Stimulated activated CD4-positive, alpha-beta T cell treated with anti-CD3 and anti-CD28 coated beads, Interleukin-4, amount 100 ng/mL, for 24 hours (primary cell): ENCODE measurements at places on chromosomes 2 and 18.

- no peak for DNase-seq
Measured at GRCh38 chr2:223043164-223043941, 8.6 kb upstream of the KCNE4 start.

DNA sequence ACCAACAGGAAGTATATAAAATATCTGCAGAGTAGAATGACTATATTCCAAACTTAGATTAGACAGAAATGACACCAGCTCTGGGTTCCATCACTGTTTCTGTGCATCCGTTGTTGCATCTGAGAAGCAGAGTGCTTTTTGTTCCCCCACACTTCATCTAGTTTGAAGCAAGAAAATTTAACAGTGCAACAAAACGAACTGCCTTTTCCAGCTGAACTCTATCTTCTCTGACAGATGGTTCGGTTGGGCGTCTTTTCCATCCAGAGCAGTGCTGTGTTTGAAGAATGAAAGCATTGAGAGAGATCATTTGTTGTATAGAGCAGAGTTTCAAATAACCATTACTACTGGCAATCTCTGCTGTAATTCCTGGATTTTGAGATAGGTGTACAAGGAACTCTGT lies 757.5 kb downstream of the DPP10 start:
- DNase-seq = no peak

DNA sequence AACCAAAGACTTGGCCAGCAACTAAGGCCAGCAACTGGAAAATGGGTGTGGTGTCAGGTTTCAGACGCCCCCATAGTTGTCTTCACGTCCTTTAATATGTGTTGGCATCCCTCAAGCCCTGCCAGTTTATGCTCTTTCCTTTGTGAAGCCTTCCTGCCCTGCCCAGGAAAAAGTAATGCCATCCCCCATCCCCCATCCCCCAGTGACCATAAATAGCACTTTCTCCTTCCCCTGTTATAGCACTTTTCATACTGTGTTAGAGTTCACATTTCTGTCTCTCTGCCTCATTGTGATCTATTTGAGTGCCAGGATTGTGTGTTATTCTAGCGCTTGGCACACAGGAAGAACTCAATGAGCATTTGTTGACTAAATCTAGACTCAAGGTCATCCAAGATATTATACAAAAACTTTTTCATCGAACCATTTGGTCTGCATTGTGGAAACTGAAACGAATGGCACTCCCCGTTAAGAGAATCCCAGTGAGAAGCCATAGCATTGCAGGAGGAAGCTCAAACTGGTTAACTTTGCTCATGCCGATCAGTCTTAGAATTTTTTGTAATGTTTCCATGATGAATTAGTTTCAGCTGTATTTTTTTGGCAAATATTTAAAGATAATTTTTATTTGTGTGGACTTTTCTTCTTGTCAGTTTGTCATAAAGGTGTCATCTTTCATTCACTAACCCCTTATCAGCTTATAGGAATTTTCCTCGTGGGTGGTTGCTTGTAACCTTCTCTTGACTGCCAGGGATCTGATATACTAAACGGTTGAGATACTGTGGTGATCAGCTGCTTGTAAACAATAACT lies 15.7 kb downstream of the CRIM1 start:
- no peak for DNase-seq

DNA sequence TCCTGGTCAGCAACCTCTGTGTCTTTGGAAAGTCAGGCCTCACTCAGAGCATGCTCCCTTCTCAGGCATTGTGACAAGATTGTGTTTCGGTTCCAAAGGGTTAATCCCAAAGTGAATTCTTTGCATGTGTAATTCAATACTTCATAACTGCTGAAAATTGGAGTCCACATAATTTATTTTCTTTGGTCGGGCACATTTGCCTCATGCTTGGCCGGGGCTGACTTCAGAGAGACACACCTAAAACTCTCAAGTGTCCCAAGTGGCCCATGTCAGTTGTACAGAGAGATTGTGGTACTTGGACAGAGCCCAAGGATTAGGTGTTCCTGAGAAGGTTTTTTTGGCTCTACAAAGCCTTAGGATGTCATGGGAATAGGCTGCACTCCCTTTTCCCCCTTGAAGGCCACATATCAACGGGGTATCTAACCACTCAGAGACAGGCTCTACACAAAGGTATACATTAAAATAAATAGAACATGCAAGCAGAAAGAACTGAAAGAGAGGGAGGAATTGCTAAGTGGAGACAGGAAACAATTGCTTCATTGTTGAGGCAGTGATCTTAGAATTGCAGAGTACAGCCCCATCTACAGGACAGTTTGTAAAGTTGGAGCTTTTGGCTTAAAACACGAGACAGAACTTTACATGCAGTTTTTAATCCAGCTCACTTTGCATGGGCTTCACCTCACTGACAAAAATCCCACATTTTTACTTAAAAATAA lies 1232.3 kb upstream of the ZEB2 start:
- DNase-seq = no peak

DNA sequence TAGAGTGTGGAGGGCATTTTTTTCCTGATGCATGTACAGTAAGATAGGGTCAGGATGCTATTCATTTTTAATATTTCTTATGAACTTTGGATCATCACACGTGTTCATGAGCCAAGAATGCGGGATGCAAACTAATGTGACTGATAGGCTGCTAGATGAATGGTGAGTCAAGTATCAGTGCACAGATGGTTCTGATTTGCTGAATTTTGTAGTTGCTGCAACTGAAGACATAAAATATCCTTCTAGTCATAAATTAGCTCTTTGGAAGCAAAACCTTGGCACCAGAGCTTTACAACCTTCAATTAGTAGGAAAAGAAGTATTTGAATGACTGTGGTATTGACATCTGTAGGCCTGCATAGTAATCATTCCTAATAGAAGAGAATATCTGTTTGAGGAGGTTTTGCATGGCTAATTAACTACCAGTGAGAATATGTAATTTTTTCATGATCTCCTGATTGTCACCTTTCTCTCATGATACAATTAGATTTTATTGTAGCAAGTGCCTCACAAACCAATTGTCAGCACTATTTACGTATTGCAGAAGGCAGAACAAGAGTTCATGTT lies 94.0 kb downstream of the VRK2 start:
- no peak for DNase-seq
